IPS DF 19.7 (cell line): ENCODE measurements at places on chromosomes 5 and 9.
A peak's percentile ranks its signal among the peaks of the same experiment; 100 is the strongest.

DNA sequence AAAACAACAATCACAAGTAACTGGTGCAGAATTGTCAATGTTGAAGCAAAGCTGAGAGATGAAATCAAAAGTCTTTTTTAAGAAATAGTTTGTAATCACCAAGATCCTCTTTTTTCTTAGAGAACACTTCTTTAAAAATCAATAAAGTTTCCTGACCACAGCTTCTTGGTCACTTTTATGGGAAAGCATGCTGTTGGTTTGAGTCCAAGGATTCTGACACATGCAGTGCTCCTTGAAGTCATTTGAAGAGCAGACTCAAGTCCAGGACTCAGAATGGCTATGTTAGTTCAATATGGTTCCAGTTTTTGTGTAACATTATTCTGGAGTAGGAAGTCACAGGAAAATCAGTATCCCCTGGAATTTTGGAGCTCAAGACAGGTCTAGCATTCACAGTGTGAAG, 480.6 kb downstream of the NR2F1-AS1 start:
- DNase-seq, result no peak

- DNase-seq, result no peak
These were observed 212.2 kb downstream of the TRIO start for GRCh38 chr5:14355391-14355790.

DNA sequence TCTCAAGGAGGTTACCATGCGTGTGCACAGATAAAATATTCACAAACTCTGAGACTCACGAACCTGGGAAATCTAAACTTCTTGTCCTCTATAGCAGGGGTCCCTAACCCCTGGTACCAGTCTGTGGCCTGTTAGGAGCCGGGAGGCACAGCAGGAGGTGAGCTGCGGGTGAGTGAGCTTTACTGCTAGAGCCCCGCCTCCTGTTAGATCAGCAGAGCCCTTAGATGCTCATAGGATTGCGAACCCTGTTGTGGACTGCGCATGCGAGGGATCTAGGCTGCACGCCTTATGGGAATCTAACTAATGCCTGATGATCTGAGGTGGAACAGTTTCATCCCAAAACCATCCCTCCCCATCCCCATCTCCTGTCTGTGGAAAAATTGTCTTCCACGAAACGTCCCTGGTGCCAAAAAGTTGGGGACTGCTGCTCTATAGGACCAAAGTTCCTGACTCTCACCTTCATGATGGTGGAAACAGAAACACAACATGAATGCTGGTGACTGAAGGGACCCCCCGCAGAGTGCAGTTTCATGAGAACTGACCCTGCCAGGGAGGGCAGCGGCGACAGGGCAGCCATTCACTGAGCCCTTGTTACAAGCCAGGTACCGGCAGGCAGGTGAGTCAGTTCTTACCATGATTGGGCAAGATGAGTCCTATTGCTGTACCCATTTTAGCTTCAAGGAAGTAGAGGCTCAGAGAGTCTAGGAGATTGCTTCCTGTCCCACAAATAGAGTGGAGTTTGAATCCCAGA, 181.9 kb downstream of the RGS3 start:
- no peak for DNase-seq

DNA sequence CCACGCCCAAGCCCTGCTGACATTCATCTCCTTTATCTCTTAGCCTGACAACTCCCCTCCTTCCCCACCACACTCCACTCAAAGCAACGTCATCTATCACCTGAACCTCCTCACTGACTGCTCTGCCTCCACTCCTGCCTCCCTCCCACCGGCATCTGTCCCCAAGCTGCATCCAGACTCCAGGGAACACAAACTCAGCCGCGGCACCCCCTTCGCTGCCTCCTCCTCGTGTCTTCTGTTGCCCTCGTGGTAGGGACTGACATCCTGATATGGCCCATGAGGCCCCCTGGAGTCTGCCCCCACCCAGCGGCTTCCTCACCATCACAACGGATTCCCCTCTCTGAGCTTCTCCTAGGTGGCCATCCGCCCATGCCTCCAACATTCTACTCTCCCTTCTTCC, 101.0 kb upstream of the TAS2R1 start:
- DNase-seq, result no peak

- DNase-seq, result no peak
These were observed 90.7 kb downstream of the STK10 start for GRCh38 chr5:172097356-172097755.

DNA sequence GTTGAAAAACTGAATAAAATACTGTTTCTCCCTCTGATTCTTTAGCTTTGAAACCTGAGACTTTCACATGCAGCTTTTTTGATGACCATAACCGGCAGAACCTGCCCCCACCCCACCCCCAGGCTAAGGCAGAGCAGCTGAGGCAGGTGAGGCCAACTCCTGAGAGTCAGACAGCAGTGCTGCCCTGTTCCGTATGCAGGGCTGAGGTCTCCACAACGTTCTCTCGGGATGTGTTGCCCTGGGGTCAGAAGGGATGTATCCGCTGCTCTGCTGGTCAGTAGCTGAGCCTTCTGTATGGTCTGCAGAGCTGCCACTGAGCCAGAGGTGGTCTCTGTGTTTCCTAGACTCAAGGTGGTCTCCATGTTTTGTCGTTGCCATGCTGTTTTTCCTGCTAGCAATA, 190.5 kb downstream of the AOPEP start:
- DNase-seq, result no peak

DNA sequence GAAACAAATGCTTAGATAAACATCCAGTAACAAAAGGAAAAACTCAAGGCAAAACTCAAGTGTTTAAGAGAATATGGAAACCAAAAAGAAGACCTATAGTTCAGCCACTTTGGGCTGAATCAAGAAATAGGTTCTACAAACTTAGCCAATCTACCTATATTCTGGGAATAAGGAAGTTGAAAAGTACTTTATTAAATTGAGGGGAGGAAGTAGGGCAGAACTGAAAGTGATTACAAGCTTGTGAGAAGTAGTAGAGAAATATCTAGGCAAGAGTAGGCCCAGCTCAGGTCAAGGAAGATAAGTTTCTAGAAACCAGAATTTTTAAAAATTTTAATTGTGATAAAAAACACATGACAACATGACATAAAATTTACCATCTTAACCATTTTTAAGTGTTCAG, 384.8 kb upstream of the PCSK5 start:
- DNase-seq, result no peak

- DNase-seq, result no peak
These were observed 222.0 kb upstream of the TRIM32 start for GRCh38 chr9:116464987-116465571.

GRCh38 chr5:40679148-40679912, 385 bp upstream of the PTGER4 start:
- no peak for DNase-seq

DNA sequence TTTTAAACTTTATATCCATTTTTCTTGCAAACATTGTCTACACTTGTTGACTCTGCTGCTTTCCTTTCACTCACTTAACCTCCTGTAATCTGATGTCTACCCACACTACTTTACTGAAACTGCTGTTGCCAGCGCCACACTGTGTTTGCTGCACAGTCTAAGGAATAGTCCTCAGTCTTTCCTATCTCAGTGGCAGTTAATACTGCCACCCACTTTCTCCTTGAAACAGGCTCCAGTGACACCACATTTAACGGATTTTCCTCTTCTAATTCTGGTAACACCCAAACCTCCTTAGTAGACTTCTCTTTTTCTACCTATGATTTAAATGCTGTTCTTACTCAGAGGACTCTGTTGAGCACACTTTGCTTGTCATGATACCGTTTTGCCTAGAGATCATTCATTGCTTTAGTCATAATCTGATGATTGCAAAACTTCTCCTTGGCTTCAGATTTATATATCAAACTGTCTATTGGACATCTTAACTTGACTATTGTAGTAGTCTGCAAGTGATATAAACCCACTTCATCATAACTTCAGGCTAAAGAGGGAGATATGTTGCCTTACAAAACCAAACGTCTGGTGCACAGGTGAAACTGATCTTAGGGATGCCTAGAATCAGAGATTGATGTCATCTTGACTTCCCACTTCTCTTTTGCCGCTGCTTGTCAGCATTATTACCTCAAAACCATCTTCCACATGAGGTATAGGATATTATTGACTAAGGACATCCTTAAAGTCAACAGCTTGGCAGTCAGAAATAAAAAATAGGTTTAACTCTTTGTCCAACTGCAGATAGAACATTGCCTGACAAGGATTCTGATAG, 94.1 kb downstream of the CDC42SE2 start:
- DNase-seq, result no peak

DNA sequence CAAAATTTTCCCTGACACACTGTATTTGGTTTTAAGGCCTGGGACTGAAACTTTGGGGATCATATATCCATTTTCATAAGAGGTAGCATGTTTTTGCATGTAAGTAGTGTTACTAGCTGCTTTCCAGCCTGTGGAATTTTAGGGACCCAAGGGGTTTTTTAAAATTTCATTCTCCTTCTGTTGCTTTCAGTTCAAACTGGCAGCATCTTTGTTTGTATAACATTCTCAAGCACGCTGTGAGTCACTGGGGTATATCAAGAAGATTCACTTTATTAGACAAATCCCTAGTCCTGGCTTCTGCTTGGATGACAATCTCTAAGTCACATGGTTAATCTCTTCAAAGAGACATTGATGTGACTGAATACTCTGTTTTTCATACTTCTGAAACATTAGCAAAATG, 479.0 kb downstream of the CYLC2 start:
- no peak for DNase-seq

- DNase-seq, result no peak
These were observed 182.2 kb upstream of the TARS1 start for GRCh38 chr5:33258553-33258952.

GRCh38 chr5:96432216-96433065, 607 bp downstream of the PCSK1 start:
- DNase-seq, result no peak

DNA sequence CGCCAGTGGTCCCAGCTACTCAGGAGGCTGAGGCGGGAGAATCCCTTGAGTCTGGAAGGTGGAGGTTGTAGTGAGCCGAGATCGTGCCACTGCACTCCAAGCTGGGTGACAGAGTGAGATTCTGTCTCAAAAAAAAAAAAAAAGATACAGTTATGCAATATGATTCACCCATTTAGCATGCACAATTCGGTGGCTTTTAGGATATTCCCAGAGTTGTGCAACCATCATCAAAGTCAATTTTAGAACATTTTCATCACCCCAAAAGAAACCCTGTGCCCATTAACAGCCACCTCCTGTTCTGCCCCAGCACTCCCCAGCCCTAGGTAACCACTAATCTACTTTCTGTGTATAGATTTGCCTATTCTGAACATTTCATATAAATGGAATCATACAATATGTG, 4.3 kb upstream of the DHFR start:
- DNase-seq, result no peak

- DNase-seq, result no peak
These were observed 1.1 kb upstream of the PDCD6 start for GRCh38 chr5:270340-270739.

- no peak for DNase-seq
These were observed 75.6 kb downstream of the USP20 start for GRCh38 chr9:129910628-129911567.

DNA sequence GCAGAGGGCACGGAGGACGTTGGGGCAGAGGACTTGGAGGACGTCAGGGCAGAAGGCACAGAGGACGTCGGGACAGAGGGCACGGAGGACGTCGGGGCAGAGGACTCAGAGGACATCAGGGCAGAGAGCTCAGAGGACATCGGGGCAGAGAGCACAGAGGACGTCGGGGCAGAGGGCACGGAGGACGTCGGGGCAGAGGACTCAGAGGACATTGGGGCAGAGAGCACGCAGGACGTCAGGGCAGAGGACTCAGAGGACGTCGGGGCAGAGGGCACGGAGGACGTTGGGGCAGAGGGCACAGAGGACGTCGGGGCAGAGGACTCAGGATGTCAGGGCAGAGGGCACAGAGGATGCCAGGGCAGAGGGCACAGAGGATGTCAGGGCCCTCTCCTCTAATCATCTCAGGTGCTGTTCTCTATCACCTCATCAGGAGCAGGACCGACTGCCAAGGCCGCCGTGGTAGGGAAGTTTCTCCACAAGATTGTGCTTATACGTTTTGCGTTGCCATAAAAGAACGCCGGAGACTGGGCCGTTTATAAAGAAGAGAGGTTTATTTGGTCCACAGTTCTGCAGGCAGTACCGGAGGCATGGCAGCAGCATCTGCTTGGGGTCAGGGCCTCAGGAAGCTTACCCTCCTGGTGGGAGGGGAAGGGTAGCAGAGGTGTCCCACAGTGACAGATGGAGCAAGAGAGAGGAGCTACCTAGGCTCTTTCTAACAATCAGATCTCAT, 29.4 kb upstream of the ADAMTS2 start:
- no peak for DNase-seq

DNA sequence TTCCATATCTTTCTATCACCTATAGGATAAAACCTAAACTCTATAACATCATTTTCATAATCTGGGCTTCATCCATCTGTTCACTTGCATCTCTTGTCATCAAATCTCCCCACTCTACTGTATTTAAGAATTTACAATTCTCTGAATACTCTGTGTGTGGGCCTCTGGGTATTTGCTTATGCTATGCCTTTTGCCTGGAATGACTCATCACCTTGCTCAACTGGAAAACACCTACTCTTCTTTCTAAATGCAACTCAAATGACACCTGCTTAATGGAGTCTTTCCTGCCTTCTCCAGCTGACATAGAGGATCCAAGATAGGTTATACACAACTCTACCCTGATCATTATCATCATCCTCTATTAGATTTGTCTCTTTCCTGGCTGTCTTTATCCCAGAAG, 421.7 kb downstream of the SPATA31D1 start:
- DNase-seq, result no peak

- DNase-seq, result no peak
These were observed 823.2 kb downstream of the TLE1 start for GRCh38 chr9:80866121-80866520.

DNA sequence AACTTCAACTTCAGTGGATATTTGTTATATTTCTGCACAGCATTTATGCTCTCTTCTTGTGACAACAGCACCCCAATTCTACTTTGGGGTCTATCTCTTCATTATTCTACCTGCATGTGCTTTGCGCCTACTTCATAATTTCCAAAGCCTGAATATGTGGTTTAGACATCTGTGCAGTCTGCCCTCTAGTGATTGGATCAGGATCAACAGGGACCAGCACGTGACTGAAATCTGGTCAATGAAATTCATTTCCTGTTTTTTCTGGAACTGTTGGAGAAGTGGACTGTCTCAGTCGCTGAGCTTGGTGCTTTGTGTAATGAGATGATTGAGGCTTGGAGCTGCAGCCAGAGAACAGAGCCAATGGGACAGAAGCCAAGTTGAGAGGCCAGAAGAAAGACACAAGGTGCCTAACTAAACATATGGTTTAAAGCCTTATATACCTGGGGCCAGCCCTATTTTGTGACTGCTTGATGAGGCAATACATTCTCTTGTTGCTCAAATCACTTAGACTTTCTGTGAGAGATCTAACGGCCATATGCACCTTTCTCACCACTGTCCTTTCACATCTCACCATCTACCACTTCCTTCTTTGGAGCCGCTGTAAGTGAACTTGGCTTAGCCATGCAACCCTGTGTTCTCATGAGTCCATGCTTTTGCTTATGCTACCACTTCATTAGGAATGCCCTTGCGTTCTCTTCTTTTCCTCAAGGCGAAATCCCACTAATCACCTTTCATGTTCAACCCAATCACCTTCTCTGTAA, 68.8 kb upstream of the PPP2R2B start:
- DNase-seq, result no peak

- peak; percentile 20 for DNase-seq
These were observed 53.5 kb upstream of the IL7R start for GRCh38 chr5:35803191-35803651.
